ENCODE measurements at places on chromosomes 11 and 22.

- H3K36me3 ChIP-seq: no peaks in the 10 kb centered on the region
- H3K4me3 ChIP-seq: no peak overlapping the region
- no peaks in the 10 kb centered on the region for H3K27me3 ChIP-seq
- DNase-seq: no peak
- H3K4me1 ChIP-seq: no peaks in the 10 kb centered on the region
Observed at GRCh38 chr11:73659961-73660360, 13.6 kb downstream of the PLEKHB1 start.

DNA sequence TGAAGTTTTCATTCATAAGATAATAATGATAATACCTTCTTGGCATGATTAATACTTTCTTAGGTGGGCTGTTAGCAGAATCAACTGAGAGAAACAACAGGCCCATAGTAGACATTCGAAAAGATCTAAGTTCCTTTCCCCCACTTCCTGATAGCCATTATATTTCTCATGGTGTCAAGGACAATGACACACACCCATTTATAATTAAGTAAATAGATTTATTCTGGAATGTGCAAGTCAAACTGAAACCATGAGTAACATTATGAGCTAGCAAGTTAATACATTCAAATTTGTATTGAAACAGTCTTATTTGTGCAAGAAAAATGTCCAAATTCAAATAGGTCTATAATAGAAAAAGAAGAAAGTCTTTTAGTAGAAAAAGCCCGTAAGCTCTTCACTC is 301.1 kb downstream of the GUCY1A2 start:
- H3K4me1 ChIP-seq: peaks cover 3% of the 10 kb centered on the region
- no peaks in the 10 kb centered on the region for H3K27me3 ChIP-seq
- no peaks in the 10 kb centered on the region for H3K36me3 ChIP-seq
- H3K4me3 ChIP-seq: no peak overlapping the region

GRCh38 chr11:125931668-125932067 is 14.2 kb upstream of the VSIG10L2 start:
- peak; percentile 70 for DNase-seq
- no peaks in the 10 kb centered on the region for H3K36me3 ChIP-seq
- H3K4me3 ChIP-seq: no peak overlapping the region
- peak overlapping the region; percentile 66 for H3K27ac ChIP-seq
- no peaks in the 10 kb centered on the region for H3K4me1 ChIP-seq

DNA sequence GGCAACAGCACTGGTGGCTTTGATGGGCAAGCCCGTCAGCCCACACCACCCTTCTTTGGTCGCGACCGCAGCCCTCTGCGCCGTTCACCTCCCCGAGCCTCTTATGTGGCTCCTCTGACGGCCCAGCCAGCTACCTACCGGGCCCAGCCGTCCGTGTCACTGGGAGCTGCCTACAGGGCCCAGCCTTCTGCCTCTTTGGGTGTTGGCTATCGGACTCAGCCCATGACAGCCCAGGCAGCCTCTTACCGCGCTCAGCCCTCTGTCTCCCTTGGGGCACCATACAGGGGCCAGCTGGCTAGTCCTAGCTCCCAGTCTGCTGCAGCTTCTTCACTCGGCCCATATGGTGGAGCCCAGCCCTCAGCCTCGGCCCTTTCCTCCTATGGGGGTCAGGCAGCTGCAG is 8.0 kb downstream of the RBM14 start:
- no peak overlapping the region for H3K27ac ChIP-seq
- H3K4me3 ChIP-seq: no peak overlapping the region
- no peaks in the 10 kb centered on the region for H3K36me3 ChIP-seq
- DNase-seq: no peak

DNA sequence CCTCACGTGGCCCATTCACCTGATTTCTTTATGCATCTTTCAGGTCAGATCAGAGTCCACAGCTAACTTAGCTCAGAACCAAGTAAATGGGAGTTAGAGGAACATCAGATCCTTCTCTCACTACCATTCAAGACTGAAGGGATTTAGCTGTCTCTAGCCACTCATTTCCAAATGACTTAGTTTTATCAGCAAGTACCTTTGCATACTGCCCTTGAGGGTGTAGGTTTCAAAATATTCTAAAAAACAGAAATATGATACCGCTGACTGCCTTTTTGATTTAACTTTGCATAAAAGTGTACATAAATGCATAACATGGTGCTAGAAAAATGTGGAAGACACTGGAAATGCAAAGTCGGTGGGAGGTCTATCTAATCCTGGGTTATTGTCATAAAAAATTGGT is 500.6 kb upstream of the CHORDC1 start:
- H3K4me3 ChIP-seq: no peak overlapping the region
- H3K36me3 ChIP-seq: no peaks in the 10 kb centered on the region
- no peak overlapping the region for H3K27ac ChIP-seq

GRCh38 chr11:83728281-83728680 is 442.1 kb upstream of the CCDC90B start:
- no peaks in the 10 kb centered on the region for H3K4me1 ChIP-seq
- H3K27ac ChIP-seq: no peak overlapping the region
- no peak overlapping the region for H3K4me3 ChIP-seq

DNA sequence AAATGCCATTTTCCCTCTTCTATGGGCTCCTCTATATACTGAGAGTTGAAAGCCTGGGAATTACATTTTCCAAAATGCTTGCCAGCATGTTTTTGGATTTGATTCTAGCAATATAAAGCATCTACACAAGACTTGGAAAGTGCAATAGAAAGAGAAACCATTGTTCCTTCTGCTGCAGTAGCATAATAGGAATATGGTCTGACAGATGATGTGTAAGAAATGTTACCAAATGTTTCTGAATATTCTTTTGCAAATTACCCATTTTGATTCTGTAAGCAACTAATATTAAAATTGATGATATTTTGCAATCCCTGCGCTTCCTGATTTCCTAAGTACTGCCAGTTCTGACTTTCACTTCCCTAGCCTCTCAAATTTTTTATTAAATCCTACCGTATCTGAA is 61.6 kb downstream of the CASP12 start:
- no peak overlapping the region for H3K27ac ChIP-seq
- H3K36me3 ChIP-seq: no peaks in the 10 kb centered on the region
- H3K27me3 ChIP-seq: no peaks in the 10 kb centered on the region
- no peak for DNase-seq
- H3K4me3 ChIP-seq: no peak overlapping the region

- H3K27me3 ChIP-seq: no peaks in the 10 kb centered on the region
- no peaks in the 10 kb centered on the region for H3K4me1 ChIP-seq
- H3K4me3 ChIP-seq: no peak overlapping the region
- H3K27ac ChIP-seq: peak overlapping the region; percentile 56
Observed at GRCh38 chr22:31229402-31230079, 17.4 kb downstream of the LIMK2 start.

GRCh38 chr11:13012056-13012661 is 3.0 kb downstream of the RASSF10 start:
- H3K27ac ChIP-seq: no peak overlapping the region
- peaks cover 32% of the 10 kb centered on the region for H3K27me3 ChIP-seq
- no peak overlapping the region for H3K4me3 ChIP-seq
- H3K36me3 ChIP-seq: no peaks in the 10 kb centered on the region
- no peak for DNase-seq

GRCh38 chr11:134393638-134394037 is 18.4 kb downstream of the B3GAT1 start:
- H3K27me3 ChIP-seq: no peaks in the 10 kb centered on the region
- H3K27ac ChIP-seq: no peak overlapping the region
- H3K4me1 ChIP-seq: no peaks in the 10 kb centered on the region
- no peak overlapping the region for H3K4me3 ChIP-seq

DNA sequence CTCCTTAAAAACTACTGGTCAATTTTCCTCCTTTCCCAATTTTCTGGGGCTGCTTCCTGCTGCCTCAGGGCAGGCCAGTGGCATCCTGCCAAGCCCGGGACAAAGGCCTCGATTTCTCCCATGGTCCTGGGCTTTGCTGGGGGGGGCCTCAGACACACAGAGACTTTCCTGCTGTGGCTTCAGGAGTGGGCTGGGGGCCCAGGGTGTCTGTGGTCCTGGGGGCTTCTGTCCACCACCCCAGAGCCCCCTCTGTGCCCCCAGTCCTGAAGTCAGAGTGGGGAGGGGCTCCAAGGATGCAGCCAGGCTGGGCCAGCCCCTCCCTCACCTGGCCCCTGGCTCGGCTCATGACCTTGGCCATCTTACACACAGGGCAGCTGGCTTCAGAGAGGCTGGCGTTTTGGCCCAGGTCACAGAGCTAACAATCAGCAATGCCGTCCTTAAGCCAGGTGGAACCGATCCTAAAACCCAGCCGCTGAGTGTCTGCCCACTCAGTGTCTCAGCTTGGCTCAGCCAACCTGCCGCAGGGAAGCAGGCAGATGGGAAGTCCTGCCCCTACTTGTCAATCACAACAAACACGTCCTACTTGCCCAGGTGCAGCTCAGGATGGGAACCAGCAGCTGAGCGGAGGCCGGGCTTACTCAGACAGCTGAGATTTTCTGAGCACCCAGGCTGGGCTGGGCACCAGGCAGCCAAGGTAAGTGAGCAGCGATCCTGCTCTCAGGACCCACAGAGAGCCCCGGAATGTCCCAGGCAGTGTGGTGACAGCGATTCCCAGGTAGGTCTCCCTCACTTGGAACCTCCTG is 34.6 kb downstream of the OSBPL5 start:
- no peak overlapping the region for H3K27ac ChIP-seq
- DNase-seq: peak; percentile 14
- no peak overlapping the region for H3K4me3 ChIP-seq
- no peaks in the 10 kb centered on the region for H3K27me3 ChIP-seq
- H3K4me1 ChIP-seq: no peaks in the 10 kb centered on the region

GRCh38 chr11:75028724-75029123 is 40.0 kb downstream of the NEU3 start:
- H3K27ac ChIP-seq: no peak overlapping the region
- no peak overlapping the region for H3K4me3 ChIP-seq
- no peak for DNase-seq
- H3K27me3 ChIP-seq: no peaks in the 10 kb centered on the region
- no peaks in the 10 kb centered on the region for H3K4me1 ChIP-seq
- H3K36me3 ChIP-seq: no peaks in the 10 kb centered on the region

GRCh38 chr11:128507936-128508335 is 79.4 kb downstream of the ETS1 start:
- DNase-seq: no peak
- no peaks in the 10 kb centered on the region for H3K27me3 ChIP-seq
- H3K27ac ChIP-seq: peak overlapping the region; percentile 65
- H3K4me1 ChIP-seq: peaks cover 11% of the 10 kb centered on the region
- no peaks in the 10 kb centered on the region for H3K36me3 ChIP-seq
- no peak overlapping the region for H3K4me3 ChIP-seq

DNA sequence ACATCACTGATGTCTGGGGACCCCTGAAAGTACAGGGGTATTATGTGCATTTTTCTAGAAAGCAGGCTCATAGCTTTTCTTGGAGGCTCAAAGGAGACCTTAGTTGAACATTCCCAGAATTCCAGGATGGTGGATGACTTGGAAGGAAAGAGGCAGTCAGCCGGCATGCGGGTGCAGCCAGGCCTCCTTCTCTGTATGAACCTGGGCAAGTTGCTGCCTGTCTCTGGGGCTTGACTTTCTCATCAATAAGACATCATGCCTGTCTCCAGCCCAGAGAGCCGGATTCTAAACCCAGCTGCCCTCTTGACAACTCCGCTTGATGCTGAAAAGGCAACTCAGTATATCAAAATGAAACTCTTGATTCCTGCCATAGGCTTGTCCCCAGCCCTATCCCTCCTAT is 12.6 kb downstream of the MS4A15 start:
- no peaks in the 10 kb centered on the region for H3K27me3 ChIP-seq
- no peak for DNase-seq
- H3K4me1 ChIP-seq: no peaks in the 10 kb centered on the region
- no peak overlapping the region for H3K4me3 ChIP-seq
- no peaks in the 10 kb centered on the region for H3K36me3 ChIP-seq

GRCh38 chr11:111557425-111558111 is 17.0 kb downstream of the LAYN start:
- peak; percentile 33 for DNase-seq
- H3K27me3 ChIP-seq: no peaks in the 10 kb centered on the region
- H3K27ac ChIP-seq: peak overlapping the region; percentile 65
- no peaks in the 10 kb centered on the region for H3K4me1 ChIP-seq
- H3K4me3 ChIP-seq: no peak overlapping the region

GRCh38 chr11:69636512-69637197 is 4.3 kb upstream of the CCND1 start:
- peaks cover 30% of the 10 kb centered on the region for H3K27me3 ChIP-seq
- H3K27ac ChIP-seq: no peak overlapping the region
- no peaks in the 10 kb centered on the region for H3K4me1 ChIP-seq
- H3K4me3 ChIP-seq: no peak overlapping the region
- DNase-seq: no peak
- H3K36me3 ChIP-seq: no peaks in the 10 kb centered on the region

GRCh38 chr11:12508151-12508751 is 130.9 kb downstream of the PARVA start:
- no peaks in the 10 kb centered on the region for H3K27me3 ChIP-seq
- peak; percentile 37 for DNase-seq
- no peaks in the 10 kb centered on the region for H3K4me1 ChIP-seq

- no peak for DNase-seq
- H3K4me1 ChIP-seq: peaks cover 12% of the 10 kb centered on the region
- H3K36me3 ChIP-seq: no peaks in the 10 kb centered on the region
- H3K4me3 ChIP-seq: no peak overlapping the region
- H3K27ac ChIP-seq: no peak overlapping the region
Observed at GRCh38 chr11:20161923-20162744, 1.9 kb upstream of the DBX1 start.
